Stimulated activated CD4-positive, alpha-beta T cell treated with anti-CD3 and anti-CD28 coated beads, Interleukin-1b, Interleukin-23, amount 100 ng/mL, for 1 hour (primary cell): ENCODE measurements at places on chromosomes 2 and 18.

GRCh38 chr2:26692279-26692896 is at the start of gene KCNK3:
TSS of gene KCNK3 (plus strand) at chr2:26692722. CDS start at chr2:26692876, 154 bp downstream.
- peak; percentile 26 for DNase-seq

- no peak for DNase-seq
Observed at GRCh38 chr2:128601298-128602037, 282.8 kb upstream of the HS6ST1 start.

GRCh38 chr18:76943542-76944339 is 121.4 kb downstream of the ZNF236 start:
- DNase-seq: no peak

DNA sequence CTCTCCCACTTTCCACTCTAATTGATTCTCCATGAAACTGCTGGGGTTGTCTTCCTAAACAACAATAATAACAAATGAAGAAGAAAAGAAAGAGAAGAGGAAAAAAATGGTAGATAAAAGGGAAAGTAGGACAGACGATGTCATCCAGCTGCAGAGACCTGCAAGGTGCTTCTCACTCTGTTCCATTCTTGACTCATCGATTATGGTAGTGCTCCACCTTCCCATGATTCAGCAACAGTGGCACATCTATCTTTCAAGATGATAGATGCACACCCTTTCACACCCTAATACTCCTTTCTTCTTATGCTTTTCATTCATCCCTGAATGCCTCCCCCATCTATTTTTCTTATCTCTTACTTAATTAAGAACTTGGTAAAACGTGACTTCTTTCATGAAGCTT is 610.2 kb downstream of the NR4A2 start:
- no peak for DNase-seq

GRCh38 chr18:28409811-28410210 is 232.9 kb upstream of the CDH2 start:
- no peak for DNase-seq

DNA sequence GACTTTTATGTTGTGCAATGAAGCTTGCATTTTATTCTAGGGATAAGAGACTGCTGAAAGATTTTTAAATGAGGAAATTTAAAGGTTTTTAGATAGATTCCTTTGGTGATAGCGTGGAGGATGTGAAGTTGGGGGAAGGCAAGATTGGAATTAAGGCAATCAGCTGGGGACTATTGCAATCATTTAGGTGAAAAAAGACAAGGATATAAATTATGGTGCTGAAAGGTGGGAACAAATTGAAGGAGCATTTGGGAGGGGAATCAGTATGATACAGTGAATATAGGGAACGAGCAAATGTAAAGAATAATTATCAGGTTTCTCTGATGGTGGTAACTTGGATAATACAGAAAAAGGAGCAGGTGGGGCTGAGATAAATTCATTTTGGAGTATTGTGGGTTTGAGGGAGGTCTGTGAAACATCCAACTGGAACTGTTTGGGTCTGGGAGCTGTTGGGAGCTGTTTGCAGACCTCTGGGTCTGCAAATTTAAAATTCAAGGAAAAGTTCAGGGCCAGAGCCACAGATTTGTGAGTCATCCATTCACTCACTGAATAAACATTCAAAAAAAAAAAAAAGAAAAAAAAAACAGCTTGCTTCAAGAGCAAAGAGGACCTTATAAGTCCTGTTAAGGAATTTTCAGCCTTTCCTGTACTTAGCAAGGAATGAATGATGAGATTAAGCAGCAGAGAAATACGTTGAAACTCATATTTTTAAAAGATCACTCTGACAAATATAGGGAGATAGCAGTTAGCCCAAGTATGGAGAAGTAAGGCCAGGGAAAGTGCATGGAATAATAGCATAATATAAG is 257.5 kb upstream of the FN1 start:
- no peak for DNase-seq

GRCh38 chr18:13465476-13465875 is 246.9 kb downstream of the LDLRAD4 start:
- DNase-seq: no peak

DNA sequence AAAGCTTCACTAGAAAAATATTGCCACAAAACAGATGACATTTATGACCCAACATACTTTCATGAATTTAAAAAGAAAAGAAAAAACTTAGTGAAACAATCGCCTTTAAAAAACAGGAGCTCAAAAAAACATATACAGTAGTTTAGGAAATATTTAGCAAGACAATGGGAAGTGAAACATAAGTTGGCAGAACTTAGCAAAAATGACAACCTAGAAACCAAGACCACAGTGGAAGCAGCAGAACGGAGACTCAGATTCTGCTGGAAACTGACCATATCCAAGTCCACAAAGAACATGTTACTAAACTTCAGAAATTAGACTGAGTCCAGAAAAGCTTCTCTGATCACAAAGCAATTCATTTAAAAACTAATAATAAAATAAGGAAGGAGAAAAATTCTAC is 41.8 kb upstream of the CTAGE1 start:
- no peak for DNase-seq

DNA sequence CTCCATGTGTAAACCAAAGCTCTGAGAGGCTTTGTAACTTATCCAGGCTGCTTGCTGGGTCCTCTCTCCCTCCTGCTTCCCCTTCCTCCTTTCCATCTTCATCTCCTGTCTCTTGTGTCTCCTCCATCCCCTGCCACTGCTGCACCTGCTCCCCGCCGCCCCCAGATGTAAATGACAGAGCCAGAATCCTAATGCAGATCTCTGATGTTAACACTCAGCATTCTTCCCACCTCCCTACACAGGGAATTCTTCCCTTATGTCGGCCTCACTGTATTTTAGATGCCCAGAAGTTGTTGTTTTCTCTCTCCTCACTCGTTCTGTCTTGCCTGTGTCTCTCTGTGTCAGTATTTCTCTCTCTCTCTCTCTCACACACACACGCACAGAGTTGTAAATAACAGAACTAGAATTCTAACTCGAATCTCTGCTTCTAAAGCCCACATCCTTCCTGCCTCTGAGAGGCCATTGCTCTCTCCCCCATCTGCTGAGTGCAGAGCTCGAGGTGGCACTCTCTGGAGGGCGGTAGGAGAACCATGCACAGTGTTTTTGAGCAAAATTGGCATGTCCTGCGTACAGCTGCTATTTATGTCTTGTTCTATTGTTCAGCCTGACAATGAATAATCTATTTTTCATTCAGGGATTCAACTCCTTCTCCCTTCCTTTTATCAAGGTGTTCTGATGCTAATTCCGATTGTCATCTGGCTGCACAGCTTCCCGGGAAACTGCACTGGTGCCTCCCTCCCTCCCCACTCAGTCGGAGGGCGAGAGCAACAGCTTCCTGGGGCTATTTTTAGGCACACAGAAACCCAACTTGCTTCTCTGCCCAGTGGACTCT is 219.9 kb downstream of the SH3RF3 start:
- no peak for DNase-seq

DNA sequence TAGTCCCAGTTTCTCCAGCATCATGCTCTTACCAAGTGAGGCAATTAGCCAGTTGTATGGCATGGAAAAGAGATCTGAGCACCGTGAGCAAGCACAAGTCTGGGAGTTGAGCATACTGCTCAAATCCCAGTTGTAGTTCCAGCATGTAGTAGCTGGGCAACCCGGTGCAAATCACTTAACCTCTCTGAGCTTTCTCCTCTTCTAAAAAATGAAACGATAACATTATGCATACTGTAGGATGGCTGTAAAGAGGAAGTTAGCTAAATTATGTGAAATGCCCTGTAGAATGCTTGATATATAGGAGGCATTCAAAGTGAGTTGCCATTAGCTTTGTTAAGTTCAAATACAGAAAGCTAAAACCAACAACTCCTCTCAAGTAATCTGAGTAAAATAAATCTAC is 164.0 kb upstream of the ZEB2 start:
- DNase-seq: no peak

GRCh38 chr2:75140288-75140687 is 59.0 kb downstream of the TACR1 start:
- no peak for DNase-seq

- no peak for DNase-seq
Observed at GRCh38 chr18:26473672-26474071, 74.7 kb downstream of the KCTD1 start.

DNA sequence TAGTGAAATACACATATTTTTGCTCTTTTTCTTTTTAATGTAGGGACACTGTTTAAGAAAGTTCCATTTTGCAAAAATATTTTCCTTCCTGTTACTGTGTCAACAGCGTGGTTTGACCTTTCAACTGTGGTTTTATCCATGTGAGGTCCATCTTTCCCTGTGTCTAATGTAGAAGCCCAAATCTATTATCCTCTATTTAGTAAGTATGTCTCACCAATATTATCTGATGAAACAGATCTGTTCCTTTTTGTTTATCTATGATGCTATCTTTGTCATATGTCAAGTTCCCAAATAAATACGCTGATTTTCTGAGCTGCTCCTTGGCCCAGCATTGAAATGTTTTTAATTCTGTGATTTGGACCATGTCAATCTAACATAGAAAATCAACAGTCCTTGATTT is 3.5 kb upstream of the ARHGAP15 start:
- no peak for DNase-seq
